ENCODE measurements at places on chromosomes 16 and 17.

- DNase-seq: no peak
Measured at GRCh38 chr16:87375426-87376135, 8.0 kb downstream of the FBXO31 start.

GRCh38 chr17:7352910-7353635, 1.1 kb downstream of the KCTD11 start:
- DNase-seq: no peak

- no peak for DNase-seq
Measured at GRCh38 chr17:57984261-57984890, 3.7 kb downstream of the VEZF1 start.

DNA sequence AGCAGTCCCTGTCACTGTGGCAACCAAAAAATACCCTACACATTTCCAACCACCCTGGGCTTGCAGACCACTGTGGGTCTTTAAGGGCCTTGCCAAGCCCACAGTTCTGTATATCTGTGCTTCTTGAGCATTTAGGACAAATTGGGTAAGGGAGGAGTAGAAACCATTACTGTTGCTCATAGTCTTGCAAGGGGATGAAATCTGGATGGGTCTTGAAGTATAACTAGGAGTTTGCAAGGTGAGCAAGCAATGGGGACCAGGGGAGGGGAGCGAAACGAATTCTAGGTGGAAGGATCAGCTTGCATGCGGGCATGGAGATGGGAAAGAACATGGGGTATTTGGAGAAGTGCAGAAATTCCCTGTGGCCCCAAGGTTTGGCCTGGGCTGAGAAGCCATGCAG, 202.9 kb downstream of the RAB11FIP4 start:
- DNase-seq: no peak

DNA sequence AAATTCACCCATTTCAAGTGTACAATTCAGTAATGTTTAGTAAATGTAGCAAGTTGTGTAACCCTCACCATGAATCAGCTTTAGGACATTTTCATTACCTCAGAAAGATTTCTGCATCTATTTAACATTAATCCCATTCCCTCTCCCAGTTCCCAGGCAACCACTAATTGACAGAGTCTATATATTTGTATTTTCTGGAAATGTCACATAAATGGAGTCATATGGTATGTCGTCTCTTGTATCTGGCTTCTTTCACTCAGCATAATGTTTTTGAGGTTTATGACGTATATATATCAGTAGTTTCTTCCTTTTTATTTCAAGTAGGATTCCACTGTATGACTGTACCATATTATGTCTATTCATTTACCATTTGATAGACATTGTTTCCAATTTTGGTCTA, 199.8 kb downstream of the CYB561 start:
- no peak for DNase-seq

DNA sequence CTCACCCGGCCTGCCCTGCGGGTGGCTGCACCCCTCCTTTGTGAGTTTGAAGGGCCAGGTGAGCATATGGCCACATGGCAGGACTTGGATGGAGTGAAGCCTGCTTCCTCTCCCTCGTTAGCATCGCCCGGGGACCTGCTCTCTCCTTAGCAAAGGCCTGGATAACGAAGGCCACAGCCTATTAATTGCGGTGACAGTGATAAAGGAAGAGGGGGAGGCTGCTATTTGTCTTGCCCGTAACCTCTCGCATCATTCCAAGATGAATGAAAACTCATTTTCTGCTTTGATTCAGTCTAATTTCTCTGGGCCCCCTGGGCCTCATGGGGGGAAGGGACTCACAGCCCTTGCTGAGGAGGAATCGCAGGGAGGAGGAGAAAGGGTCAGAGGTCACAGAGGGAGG, 68.5 kb upstream of the LHX1 start:
- DNase-seq: no peak

DNA sequence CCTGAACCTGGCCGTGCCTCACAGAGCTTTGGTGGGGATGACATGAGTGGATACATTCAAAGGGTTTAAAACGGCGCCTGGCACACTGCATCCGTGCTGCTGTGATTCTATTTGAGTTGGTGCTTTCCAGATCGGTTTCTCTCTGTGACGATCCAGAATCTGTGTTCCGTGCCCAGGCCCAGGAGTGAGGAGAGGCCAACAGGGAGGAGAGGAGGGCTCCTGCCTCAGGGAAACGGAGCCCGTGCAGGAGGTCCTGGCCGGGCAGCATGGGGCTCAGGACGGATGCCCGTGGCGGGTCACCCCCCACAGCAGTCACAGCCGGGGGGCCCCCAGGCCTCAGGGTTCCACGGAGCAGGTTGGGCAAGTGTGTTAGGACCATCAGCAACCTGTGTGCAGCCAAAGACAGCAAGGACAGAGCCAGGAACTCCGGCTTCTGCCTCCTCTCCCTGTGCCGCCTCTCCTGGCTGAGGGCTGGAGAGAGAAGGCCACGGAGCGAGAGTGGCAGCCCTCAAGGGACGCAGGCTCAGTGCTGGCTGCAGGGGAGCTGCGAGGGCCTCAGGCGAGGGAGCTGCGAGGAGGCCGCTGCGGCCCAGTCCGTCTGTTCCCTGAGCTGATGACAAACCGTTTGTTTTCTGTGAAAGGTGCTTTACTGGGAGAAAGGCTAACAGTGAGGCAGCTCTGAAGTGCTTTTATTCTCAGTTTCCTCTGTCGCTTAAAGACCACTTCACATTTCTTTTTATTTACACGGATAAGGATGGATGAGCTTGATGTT, 99.3 kb downstream of the METRNL start:
- DNase-seq: no peak

GRCh38 chr17:49978501-49978900, 9.5 kb downstream of the DLX4 start:
- DNase-seq: no peak

DNA sequence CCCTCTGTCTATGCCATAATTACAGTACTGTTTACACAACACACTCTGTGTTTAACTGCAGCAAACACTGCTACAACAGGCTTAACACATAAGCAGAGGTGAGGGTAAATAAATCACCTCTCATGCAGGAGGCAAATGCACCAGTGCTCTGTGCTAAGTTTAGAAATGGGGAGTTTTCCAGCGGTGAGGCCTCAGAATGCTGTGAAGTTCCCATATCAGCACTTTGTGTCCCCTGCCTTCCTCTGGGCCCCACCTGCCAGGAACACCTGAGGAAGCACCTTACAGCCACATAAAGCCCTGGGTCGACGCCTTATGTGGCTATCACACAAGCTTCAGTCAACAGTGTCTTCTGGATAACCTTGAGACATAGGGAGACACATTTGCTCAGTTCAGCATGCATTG, 304.5 kb downstream of the HAPSTR1 start:
- DNase-seq: no peak

GRCh38 chr17:81500047-81500446, 12.6 kb downstream of the ACTG1 start:
- no peak for DNase-seq

- DNase-seq: no peak
Measured at GRCh38 chr17:50893183-50893993, 27.2 kb upstream of the TOB1 start.

- no peak for DNase-seq
Measured at GRCh38 chr17:61486135-61487120, 34.2 kb downstream of the TBX4 start.

- DNase-seq: no peak
Measured at GRCh38 chr17:15432807-15433611, 34.4 kb downstream of the CDRT4 start.

DNA sequence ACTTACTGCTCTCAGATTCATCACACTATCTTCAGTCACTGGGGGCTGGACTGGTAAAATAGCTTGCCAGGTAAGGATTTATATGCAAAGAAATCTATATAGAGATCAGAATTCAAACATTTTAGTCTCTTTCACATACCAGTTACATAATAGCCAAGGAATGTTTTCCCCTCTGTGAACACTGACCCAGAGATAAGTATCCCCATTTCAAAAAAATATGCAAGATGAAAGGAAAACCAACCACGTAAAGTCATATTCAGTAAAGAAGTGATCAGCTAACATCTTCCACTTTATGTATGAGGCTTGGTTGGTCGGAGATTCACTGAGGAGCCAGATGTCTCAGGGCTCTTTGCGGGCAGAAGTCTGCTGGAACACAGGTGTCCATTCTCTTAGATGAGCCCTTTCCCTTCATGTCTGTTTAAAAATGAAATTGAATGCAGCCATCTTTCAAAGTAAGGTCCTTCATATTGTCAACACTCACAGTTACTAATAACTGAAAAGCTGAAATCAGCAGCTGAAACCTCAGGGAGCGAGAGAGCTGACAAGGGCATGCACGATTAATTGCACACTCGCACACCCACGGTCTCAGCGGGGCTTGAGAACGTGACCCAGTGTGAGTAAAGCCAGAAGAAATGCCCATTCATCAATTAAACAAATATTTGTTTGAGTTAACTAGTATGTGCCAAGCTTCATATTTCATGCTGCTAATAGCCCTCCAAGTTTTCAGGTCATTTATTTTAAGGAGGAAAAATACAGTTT, 161.2 kb downstream of the MRTFB start:
- DNase-seq: no peak

DNA sequence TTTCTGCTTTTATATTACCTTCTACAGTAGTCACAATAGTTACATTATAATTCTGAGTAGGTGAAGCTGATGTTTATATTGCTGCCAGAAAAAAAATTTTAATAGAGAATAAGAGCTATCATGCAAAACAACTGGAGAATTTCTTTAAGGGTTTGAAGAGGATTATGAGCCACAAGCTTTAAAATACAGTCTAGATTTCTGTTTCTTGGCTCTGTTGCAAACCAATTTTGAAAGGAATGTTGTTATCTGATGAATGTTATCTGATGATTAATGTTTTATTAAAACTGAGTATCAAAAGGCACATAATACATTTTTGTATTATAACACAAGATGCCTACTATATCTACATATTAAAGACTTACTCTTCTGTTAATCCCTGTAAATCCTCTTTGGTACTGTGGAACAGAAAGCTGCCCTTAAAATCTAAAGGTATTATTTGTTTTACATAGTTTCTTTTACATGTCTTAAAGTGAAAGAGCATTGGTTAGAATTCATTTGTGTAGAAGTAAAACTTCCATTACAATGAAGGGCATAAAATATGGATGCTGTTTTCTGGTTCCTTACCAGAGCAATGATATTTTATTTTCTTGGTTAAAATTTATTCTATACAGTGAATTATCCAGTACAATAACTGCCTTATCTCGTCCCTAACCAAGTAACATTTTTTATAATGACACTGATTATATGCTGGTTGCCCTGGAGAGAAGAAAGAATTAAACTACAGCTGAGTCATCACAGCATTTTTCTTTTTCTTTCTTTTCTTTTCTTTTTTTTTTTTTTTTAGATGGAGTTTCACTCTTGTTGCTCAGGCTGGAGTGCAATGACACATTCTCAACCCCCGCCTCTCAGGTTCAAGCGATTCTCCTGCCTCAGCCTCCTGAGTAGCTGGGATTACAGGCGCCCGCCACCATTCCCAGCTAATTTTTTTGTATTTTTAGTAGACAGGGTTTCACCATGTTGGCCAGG, 205.7 kb downstream of the TANC2 start:
- no peak for DNase-seq

- no peak for DNase-seq
Measured at GRCh38 chr17:79609673-79610645, 892 bp downstream of the RBFOX3 start.

- no peak for DNase-seq
Measured at GRCh38 chr16:30367349-30368009, 2.8 kb downstream of the TBC1D10B start.

DNA sequence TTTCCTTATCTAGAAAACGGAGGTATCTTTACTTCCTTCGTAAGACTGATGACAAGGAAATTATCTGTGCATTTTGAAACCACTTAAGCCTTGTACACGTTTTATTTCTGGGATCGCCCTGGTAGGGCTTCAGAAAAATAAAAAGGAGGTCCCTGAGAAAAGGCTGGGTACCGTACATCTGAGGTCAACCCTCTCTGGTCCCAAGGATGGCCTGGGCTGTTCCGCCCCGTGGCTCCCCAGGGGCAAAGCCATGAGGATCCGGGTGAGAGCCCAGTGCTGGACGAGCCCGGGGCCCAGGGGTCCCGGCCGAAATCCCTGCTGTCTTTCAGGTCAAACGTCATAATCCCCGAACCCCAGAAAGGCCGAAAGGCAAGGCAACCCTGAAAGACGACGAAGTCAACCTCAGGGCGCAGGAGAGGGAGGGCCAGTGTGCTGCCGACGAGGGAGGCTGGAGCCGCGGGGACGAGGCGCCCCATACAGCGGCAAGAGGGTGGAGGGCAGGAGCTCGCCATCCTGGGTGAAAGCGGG, 656 bp upstream of the FUS start:
- no peak for DNase-seq

- DNase-seq: no peak
Measured at GRCh38 chr17:37520174-37520573, 30.5 kb downstream of the DUSP14 start.

GRCh38 chr17:13508896-13509295, 92.8 kb downstream of the HS3ST3A1 start:
- DNase-seq: no peak

GRCh38 chr16:2956579-2956956, 7.5 kb upstream of the KREMEN2 start:
- DNase-seq: no peak

DNA sequence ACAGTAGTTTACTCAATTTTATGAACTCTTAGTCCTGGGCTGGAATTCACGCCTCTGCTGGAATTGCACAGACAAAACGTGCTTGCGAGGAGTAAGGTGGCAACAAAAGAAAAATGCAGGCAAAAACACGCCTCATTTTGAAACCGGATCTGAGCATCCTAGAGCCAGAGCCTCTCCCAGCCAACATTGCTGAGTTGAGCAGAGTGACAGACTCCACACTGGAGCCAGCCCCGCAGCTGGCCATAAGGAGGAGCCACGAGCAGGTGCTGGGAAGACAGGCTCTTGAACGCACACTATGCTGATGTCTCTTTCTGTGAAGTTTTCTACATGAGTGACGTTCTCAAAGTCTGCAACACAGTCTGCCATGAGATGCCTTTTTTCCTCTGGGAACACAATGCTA, 14.6 kb upstream of the HSBP1 start:
- DNase-seq: no peak

GRCh38 chr17:81601525-81602120, 35.3 kb downstream of the NPLOC4 start:
- peak; percentile 17 for DNase-seq

GRCh38 chr17:47697906-47698711, 4.1 kb downstream of the TBKBP1 start:
- DNase-seq: no peak

DNA sequence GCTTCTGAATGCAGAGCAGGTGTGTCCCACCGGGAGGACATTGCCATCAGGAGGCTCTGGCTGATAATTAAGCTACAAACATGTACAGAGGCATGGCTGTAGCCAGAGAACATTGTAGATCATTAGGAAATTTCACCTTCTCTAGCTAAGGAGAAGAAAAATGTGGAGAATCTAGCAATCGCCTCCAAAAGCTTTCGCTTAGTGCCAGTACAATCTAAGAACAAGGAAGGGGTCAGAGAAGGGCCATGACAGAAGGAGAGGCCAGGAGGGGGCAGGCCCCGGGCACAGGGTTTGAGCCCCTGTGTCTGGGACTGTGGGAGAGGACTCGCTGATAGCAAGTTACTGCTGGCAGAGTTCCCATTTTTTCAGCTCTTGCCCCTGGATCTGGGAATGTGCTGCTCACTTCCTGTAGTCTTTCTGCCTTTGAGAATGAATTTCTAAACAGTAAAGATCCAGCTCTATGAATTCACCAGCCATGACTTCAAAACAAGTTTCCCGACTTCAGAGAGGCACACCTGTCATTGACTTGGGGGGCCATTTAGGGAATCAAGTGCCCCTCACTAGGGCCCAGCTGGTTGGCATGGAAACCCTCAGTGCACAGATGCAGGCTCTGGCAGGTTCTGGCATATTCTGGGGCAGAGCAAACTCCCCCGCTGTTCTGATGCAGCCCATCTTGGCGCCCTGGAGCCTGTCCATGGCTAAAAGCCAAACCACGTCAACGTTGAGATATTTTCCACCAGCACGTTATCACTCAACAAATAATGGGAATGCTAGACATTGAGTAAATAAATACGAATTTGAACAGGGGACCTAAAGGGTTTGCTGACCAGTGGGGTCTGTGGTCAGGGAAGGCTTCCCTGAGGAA, 59.5 kb upstream of the CACNG4 start:
- DNase-seq: no peak
